ENCODE measurements at places on chromosomes 12 and 14.

GRCh38 chr12:112591488-112591887 is 172.7 kb downstream of the PTPN11 start:
- DNase-seq: no peak

DNA sequence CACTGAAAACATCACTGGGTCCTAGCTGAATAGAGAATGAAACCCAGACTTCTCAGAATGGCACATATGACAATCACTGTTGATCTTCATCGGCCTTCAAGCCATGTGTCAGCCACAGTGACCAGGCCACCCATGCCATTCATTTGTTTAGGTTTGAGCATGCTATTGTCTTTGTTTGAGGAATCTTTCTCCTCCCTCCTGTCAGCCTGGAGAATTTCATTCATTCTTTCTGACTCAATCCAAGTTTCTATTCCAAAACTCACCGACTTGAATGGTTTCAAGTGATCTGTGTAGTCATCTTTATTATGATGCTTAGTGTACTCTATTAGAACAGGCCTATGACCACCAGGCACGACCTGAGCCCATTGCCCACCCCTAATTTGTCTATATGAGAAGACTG is 106.3 kb downstream of the ETNK1 start:
- no peak for DNase-seq

GRCh38 chr14:50311337-50311971 is 575 bp downstream of the L2HGDH start:
- no peak for DNase-seq

- no peak for DNase-seq
These were observed 9.7 kb downstream of the HIF1A start for GRCh38 chr14:61705017-61705416.

DNA sequence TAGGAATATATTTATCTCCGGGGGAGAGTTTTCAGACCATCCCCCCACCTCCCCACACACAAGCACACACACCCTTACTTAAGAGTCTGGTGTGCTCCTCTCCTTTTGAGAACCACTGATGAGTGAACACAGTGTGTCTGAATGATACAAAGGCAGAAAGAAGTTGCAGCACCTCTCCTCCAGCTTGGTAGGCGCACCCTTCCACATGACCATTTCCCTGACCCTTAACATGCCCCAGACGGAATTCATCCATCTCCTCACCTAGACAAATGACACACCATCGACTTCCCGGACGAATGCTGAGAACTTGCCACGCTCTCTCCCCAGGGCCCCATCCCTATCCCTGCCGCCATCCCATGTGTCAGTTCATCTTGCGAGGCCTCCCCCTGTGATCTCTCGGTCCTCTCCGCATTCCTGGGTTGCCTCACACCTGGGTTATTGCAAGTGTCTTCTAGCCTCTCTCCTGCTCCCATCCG is 3.9 kb downstream of the TNFRSF1A start:
- no peak for DNase-seq

GRCh38 chr14:22070119-22070982 is 396.7 kb upstream of the OR4E1 start:
- peak; percentile 26 for DNase-seq

- DNase-seq: no peak
These were observed 17.7 kb downstream of the IRAK4 start for GRCh38 chr12:43776498-43776897.

DNA sequence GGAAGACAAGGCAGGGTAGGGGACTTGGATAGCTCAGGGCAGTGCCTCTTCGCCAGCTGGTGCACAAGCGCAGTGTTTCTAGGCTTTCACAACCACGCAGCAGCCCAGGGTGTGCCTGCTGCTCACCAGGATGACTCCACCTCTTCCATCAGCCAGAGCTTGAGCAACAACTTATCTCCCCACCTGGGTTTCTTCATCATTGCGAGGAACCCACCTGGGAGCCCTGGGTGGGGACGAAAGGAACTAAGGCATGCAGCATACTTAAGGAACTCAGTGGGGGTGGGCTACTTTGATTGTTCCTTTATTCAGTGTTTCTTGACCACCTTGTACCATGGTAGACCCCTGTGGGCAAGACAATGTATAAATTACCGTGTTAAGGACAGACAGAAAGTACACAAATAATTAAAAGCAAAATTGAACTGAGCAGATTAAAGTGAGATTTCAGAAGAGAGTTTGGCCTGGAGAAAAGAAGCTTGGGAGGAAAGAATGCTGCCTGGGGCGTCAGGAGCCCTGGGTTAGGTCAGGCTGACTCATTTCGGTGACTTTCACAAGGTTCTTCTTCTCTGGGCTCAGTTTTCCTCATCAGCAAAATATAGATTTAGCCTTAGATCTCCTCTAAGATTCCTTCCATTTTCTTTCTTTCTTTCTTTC is 22.9 kb downstream of the KRT18 start:
- DNase-seq: no peak

DNA sequence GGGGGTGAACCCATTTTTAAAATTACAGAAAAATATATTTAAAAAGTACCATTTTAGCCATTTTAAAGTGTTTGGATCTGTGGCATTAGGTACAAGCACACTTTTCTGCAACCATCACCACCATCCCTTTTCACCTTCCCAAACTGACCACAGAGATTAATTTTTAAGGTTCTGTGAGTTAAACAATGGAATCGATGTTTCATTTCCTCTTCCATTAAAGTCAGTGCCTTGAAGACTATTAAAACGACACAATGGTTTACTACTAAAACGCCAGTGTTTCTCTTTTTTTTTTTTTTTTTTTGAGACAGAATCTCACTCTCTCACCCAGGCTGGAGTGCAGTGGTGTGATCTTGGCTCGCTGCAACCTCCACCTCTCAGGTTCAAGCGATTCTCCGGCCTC is 78.1 kb upstream of the GPR68 start:
- no peak for DNase-seq
